Upper lobe of right lung (tissue), 1 donor: ENCODE measurements at places on chromosomes 5 and 9.

GRCh38 chr5:150485693-150486401 lies 22.1 kb upstream of the NDST1 start:
- peak; percentile 88 for DNase-seq

- no peak for DNase-seq
These were observed 48.1 kb downstream of the CFAP90 start for GRCh38 chr5:7802855-7803254.

DNA sequence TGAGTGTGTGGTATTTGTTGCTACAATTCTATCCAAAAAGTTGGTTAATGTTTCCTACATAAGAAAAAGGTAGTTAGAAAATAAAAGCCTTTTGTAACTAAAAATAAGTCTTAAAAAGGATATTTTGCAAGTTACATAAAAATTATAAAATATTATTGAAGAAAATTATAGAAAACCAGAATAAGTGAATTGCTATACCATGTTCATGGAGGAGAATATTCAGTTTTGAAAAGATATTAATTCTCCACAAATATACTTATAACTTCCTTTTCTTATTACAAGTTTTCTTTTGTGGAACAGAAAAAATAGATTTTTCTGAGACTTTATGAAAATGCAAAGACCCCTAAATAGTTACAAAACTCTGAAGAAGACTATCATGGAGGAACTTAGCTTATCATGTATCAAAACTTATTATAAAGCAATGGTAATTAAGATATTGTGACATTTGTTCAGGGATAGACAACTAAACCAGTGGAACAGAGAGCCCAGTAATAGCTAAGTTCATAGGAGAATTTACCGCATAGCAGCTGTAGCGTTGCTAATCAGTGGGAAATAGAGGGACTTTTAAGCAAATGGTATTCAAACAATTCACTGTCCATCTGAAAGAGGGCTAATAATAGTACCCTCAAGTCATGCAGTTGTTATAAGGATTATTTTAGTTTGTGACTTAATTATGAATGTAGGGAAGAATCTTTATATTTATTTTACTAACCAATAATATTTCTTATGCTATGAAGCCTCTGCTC lies 515.2 kb upstream of the ZNF608 start:
- no peak for DNase-seq

DNA sequence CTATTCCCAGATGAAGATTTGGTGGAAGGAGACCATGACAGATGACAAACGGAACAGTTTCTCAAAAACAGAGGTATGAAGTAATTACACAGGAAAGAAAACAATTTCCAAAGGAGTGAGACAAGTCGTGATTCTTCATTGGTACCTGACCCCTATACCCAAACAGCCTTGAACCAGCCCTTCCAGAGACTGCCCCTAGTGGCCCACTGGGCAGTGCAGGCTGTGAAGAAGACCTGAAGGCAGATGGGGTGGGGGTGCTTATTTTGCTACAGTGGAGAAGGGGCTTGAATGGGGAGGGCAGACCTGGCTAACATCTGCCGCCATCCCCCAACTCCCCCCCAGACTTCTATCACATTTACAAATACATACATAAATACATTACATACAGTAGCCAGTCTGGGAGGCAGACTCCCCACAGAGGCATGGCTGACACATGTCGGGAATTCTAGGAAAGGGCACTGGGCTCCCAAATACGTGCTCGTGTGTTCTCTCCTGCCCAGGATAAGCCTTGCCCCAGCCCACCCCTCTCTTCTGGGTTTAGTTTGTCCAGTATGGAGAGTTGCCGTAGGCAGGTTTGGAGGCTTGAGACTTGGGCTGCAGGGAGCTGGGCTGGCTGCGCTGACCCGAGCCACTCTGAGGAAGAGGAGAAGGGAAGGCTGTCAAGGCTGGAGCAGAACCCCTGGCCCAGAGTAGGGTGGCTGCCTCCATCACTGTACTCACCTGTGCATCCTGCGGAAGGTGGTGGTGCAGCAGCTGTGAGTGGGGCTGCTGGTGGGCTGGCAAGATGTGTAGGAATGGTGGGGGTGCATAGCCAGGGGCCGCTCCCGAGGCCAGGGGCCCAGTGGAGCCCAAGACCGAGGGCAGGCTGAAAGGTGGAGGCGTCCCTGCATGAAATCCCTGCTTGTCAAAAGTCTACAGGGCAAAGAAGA lies 105.3 kb downstream of the UBE2R2 start:
- no peak for DNase-seq

DNA sequence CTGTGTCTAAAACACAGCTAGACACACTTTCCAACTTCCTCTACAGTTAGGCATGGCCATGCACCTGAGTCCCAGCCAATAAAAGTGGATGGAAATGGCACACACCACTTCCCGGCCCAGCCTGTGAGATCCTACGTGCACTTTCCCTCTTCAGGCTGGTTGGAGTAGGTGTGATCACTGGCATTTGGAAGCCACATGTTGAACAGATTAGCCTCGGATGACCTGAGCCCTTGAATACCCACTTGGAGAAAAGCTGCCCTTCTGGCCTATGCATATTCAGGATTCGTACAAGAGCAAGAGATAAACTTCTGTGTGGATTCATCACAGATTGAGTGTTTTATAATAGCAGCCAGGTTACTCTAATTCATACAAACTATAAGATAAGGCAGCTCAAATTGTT lies 359.0 kb upstream of the SLC30A5 start:
- no peak for DNase-seq

- no peak for DNase-seq
These were observed 506.9 kb downstream of the ZNF608 start for GRCh38 chr5:124239572-124239971.

DNA sequence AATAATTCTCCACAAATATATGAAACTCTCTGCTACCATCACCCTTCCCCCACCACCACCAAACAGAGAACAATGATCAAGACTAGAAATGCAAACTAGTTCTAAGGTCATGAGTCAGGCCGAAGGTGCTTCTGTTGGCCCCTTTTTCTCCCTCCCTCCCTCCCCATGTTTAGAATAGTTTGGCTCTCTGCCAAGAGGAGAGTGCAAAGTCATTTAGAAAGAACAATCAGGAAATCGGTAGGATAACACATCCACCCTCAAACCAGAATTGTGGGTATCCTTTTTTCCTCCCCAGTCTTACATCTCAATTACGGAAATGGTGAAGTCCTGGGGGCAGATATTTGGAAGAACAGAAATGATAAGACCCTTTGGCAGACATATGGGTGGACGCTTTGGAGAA lies 170.1 kb downstream of the SLF1 start:
- no peak for DNase-seq

DNA sequence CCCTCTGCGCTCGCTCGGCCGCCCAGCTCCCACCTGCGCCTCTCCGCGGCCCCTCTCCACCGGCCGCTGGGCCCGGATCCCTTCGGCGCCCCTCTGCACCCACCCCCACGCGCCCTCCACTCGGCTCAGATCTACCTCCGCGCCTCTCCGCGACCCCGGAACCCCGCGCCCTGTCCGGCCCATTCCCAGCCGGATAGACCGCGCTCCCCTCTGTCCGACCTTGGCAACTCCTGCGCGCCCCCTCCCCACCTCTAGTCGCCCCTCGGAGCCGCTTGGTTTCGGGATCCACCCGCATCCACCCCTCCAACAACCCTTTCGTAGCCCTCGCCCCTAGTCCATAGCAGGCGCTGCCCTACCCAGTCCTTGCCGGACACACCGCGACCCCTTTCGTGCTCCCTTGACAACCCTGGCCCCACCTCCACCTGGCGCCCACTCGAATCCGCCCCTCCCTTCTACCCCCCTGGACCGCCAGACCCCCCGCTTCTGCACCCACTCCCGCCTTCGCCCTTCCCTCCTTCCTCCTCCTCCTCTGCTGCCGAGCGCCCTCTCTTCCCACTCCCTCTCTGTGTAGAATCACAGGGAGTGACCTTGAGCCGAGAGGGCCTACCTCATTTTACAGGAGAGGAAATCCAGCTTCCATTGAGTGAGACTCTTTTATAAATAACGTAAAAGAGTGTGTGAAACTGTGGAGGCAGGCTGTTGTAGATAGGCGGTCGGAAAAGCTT lies 525 bp upstream of the AK3 start:
- peak; percentile 72 for DNase-seq

DNA sequence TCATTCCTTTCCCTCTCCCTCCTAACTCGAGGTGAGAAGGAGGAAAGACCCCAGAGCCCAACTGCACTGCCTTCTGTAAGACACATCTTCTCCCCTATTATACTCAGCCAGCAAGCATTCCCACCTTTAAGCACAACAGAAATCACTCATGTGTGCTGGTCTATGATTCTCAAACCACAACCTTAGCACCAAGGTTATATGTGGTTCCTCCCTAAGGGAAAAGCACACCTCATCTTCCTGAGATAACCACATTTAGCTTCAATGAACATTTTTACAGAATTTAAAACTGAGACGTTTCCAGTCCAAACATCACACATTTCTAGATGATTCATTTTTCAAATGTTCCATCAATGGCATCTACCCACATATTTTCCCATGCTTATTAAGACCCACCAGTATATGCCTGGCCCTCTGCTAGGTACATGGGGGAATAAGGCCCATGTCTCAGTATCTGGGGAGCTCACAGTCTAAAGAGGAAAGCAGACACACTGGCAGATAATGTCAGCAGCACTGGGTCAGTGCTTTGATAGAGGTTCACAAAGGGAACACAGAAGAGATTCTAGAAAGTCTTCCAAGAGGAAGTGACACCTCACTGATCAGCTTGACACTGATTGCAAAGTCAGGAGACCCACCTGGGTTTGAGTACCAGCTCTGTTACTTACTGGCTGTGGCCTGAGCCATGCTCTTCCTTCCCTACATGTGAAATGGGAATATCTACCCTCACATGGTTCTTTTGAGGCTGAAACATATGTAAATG lies 245.4 kb downstream of the DENND1A start:
- DNase-seq = no peak

- no peak for DNase-seq
These were observed 180.8 kb downstream of the FBN2 start for GRCh38 chr5:128357226-128357625.

DNA sequence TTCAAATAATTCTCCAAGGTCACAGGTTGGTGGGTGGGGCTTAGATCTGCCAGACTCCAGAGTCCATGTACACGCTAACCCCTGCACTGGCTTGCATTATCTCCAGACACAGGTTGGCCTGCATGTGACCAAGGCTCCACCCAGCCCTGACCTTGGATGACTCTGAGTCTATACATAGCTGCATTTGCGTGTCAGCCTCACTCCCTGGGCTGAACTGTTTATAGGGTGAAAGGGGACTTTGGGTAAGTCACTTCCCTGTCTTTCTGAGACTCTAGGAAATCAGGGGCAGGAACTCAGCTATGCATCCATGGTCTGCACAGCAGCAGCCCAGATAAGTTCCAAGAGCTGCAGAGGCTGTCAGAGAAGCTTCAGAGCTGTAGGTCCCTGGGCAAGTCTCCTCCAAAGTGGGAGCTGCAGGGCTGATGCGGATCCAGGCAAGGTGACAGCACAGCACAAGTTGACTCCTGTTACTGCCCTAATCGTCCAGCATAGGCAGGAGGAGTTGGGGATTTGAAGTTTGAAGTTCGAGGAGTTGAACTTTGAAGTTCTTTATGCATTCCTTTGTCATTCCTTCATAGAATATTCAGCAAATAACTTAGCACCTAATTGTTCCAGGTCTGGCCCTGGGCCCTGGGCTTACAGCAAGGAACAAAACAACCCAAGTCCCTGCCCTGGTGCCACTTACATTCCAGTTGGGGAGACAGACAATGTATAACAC lies 53.4 kb downstream of the SLC22A5 start:
- no peak for DNase-seq

GRCh38 chr9:136886610-136887597 lies 588 bp downstream of the TRAF2 start:
- DNase-seq = peak; percentile 71

DNA sequence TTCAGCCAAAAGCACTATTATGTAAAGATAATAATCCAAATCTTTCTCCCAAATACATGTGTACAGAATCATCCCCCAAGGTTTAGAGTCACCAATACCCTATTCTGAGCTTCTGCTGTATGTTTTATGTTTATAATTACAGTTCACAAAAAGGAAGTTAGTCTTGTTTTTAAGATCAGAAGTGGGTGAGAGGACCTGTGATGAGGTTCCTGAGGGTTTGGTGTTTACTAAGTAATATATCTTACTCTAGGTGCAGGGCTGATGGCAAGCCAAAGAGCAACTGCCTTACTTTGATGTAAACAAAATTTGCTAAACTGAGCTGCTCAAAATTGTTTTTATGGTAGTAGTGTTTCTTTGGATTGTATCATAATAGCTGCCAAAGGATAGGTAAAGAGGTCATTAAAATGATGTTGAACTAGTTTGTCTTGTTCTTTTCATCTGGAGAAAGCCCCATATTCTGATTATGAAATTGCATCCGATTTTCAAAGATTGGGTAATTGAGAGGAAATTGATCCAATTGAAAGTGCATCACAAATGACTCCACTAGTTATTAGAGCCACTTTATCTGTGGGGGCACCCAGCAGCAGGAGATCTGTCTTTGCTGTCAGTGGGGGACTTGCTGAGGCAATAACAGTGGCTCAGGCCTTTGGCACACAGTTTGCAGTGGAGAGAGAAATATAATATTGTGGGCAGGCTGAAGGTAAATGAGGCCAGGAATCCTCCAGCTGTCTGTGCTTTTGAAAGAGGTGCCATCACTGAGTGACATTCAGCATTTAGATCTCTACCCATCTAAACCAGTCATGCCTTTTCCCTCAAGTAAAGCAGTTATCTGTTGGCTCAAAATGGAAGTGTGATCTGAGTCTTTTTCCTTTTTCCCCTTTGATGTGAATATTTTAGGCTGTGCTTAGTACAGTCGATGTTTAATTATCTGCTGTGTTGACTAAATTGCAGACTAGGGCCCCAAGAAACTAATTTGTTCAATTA lies 14.1 kb downstream of the TRIM32 start:
- DNase-seq = no peak

DNA sequence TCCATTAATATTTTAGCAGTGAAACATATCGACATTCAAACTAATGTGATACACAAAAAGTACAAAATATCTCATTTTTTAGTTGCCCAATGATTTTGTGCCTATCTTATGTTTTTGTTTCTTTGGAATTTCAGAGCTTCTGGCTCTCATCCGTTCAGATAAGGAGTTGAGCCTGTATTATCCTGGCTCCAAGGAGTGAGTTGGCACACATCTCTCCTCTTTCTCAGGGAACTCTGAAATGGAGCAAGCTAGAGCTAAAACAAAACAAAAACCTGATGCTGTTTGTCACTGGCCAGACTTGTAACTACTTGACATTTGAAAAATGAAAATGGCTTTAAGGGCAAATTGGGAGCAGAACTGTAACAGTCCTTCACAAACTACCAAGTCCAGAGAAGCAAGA lies 131.3 kb upstream of the SLC28A3 start:
- no peak for DNase-seq

GRCh38 chr5:11390291-11390767 lies 513.9 kb downstream of the CTNND2 start:
- no peak for DNase-seq

GRCh38 chr9:29176231-29176630 lies 1603.0 kb upstream of the C9orf72 start:
- DNase-seq = no peak

GRCh38 chr5:115450741-115451140 lies 93.8 kb downstream of the FEM1C start:
- DNase-seq = no peak

DNA sequence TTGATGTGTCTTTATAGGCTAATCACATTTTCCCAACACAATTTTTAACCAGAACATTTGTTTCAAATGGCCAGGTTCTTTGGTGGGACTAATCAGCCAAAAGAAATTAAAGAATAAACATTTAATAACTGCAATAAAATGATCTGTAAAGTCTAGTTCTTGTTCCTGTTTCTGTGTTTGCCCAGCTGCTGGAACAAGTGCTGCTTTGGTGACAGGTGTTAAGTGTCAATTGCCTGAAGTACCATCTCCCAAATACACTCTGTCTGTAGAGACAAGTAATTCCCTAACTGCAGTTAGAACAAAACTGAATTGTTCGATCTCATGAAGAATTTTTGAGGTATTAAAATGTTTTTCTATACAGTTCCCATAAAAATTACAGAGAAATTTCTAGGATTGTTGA lies 402.3 kb upstream of the CHD1 start:
- no peak for DNase-seq
